ENCODE measurements at places on chromosomes 11 and 22.
A peak's percentile ranks its signal among the peaks of the same experiment; 100 is the strongest.

GRCh38 chr11:17230867-17231851, 23.4 kb upstream of the PIK3C2A start:
- DNase-seq, result peak; percentile 6

DNA sequence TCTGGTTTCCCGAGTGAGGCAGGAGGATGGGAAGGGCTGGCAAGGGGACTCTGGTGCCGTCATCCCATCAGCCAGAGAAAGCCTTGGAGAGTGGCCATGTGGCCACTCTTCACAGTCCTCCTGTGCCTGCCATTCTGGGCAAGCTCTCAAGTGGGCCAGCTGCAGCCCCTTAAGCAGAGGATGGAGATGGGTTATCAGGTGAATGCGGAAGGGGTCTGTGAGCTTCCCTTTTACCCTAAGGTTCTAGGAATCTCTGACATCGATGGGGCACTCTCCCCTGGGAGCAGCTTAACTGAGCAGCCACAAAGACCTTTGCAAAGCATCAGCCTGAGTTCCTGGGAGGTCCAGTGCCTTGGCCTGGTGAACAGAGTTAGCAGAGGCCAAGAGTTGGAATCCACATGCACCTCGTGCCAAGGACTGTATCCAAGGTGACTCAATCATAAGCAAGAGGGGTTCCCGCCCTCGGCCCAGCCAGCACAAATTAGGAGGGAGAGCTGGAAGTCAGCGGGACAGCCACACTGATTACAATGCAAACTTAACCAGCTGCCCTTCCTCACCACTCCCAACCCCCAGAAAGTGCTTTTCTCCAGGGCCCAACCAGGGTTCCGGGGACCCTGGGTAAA, 193.6 kb downstream of the BUD13 start:
- no peak for DNase-seq

- DNase-seq, result no peak
Observed at GRCh38 chr11:126293726-126294125, 10.1 kb upstream of the DCPS start.

DNA sequence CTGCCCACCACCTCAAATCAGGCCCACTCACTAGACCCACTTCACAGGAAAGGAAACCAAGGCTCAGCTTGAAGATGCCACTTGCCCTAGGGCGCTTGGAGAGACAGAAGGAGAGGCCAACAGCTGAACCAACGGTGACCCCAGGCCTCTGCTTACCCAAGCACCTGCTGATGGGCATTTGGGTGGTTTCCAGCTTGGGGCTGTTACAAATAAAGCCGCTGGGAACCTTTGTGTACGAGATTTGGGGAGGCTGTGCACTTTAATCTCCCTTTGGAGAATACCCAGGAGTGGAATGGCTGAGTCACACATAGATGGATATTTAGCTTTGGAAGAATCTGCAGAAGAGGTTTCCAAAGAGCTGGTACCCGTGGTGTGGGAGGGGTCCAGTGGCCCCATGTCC, 50.9 kb upstream of the LINC01488 start:
- DNase-seq, result no peak

GRCh38 chr22:29308791-29309262, 2.4 kb downstream of the GAS2L1 start:
- no peak for DNase-seq

DNA sequence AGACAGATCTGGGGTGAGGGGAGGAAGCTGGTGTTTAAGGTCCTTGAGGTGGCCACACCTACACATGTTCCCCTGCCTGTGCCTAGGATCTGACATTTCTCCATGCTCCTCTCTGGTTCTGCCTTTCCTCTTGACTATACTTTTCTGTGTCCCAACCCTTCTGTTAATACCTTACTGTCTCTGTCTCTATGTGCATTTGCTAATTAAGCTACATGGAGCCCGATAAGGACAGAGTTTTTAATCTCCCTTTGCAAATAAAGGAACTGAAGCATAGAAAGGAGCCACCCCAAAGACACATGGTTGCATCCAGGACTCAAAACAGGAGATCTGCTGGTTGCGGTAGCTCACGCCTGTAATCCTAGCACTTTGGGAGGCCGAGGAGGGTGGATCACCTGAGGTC, 33.1 kb upstream of the CDON start:
- DNase-seq, result no peak

GRCh38 chr22:33986954-33987353, 66.7 kb upstream of the LARGE1 start:
- no peak for DNase-seq

- DNase-seq, result no peak
Observed at GRCh38 chr11:76787911-76788596, 4.9 kb downstream of the TSKU start.

DNA sequence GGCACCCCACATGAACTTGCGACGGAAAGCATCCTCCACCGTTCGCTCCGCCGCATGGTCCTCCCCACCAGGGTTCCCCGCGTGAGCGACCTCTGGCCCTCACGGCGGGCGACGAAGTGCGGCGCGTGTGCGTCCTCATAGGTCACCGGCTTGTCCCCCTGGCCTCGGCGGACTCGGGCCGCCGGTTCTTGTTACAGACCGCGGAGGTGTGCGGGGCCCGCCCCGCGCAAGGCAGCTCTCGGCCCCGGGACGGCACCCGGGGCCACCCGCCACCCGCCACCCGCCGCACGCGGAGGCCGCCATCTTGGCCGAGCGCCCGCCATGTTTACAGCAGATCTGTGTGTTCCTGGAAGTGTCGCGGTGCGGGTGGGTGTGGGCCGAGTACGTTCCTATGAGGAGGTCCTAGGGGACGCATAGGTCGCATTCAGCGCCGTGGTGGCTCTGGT, 3.5 kb upstream of the IFITM2 start:
- no peak for DNase-seq

DNA sequence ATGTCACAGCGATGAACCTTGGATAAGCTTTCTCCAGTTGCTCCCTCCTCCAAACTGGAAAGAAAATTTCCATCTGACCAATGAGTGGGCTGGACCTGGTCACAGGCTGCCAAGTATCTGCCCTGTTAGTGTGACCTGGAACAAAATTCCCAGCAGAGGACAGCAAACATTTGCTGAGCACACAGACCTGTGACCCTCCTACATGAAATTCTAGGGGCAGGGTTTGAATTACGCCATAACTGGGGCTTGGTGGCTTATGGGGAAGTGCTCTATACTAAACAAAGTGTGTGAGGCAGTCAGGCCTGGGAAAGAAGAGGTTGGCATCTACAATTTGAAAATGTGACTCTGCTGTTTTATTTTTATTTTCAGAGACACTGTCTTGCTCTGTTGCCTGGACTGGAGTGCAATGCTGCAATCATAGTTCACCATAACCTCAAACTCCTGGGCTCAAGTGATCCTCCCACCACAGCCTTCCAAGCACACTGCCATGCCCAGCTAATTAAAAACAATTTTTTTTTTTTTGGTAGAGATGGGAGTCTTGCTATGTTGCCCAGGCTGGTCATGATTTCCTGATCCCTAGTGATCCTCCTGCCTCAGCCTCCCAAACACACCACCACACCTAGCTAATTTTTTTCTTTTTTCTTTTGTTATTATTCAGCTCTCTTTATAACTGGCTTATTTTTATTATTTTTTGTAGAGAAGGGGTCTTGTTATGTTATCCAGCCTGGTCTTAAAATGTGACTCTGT, 13.6 kb upstream of the XBP1 start:
- DNase-seq, result peak; percentile 94

- DNase-seq, result no peak
Observed at GRCh38 chr11:117606211-117606610, 190.8 kb downstream of the DSCAML1 start.

- DNase-seq, result peak; percentile 94
Observed at GRCh38 chr22:49966774-49967705, 6.5 kb downstream of the PIM3 start.

DNA sequence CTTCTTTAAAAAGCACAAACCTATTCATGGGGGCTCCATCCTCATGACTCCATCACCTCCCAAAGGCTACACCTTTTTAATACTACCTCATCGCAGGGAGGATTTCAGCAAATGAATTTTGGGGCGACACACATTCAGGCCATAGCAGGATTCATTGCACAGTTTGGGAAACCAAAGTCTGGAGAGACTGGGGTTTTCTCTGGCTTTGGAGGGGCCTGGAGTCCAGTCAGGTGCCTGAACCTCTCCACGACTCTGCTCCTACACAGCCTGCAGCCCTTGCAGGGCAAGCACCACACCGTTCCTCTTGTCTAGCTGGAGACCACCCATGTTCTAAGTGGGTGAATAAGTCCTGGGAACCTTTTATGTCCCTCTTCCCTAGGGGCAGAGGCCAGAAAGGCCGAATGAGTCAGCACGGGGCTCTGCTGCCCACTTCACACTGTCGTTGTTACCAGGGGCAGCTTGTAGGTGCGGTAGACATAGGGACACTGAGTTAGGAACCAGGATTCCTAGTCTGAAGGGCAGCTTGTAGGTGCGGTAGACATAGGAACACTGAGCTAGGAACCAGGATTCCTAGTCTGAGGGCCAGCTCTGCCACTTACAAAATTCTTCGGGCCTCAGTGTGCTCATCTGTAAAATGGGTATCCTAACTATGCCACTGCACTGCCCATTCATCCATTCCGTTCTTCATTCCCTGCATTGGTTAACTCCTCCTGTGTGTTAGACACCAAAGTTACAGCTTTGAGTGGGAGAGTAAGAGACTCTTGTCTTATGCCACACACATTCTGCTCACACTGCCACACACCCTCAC, 251.7 kb upstream of the B3GAT1 start:
- no peak for DNase-seq

- peak; percentile 40 for DNase-seq
Observed at GRCh38 chr11:13963169-13963948, 836 bp downstream of the SPON1 start.

- no peak for DNase-seq
Observed at GRCh38 chr11:34789196-34789834, 126.9 kb downstream of the APIP start.

DNA sequence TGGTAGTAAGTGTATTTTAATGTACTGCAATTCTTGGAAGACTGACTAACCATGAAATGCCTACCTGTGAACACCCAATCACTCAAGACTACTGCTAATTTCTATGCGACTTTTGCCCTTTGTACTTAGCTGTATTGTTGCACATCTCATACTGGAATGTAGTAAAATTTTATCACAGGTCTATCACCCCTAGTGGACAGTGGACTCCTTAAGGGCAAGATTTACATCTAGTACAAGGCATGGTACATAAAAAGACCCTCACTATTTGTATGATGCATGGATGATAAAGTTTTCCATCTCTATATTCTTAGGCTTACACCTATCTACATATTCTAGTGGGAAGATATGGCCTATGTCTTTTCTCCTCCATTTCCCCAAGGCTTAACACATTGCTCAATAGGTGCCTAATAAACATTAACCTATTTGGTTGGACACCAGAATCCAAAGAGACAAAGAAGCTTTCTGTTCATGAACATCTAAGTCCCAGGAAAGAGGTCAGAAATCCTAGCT, 26.1 kb downstream of the SERGEF start:
- DNase-seq, result no peak

GRCh38 chr22:50060441-50061140, 2.5 kb upstream of the TTLL8 start:
- no peak for DNase-seq

DNA sequence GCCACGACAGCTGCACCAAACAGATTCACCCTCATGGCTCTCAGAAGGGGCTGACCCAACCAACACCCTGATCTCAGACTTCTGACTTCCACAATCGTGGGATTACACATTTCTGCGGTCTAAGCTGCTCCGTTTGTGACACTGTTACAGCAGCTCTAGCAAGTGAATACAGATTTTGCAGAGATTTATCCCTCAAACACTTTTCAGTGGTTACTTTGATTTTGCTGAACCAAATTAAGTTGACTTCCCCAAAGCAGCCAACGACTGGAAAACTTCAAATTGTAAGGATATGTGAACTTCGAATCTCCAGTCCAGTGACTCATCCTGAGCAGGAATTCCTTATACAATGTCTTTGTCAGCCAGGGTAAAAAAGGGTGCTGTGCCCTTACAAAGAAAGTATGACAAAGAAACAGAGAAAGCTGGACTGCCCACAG, 14.8 kb upstream of the INCENP start:
- DNase-seq, result peak; percentile 53

DNA sequence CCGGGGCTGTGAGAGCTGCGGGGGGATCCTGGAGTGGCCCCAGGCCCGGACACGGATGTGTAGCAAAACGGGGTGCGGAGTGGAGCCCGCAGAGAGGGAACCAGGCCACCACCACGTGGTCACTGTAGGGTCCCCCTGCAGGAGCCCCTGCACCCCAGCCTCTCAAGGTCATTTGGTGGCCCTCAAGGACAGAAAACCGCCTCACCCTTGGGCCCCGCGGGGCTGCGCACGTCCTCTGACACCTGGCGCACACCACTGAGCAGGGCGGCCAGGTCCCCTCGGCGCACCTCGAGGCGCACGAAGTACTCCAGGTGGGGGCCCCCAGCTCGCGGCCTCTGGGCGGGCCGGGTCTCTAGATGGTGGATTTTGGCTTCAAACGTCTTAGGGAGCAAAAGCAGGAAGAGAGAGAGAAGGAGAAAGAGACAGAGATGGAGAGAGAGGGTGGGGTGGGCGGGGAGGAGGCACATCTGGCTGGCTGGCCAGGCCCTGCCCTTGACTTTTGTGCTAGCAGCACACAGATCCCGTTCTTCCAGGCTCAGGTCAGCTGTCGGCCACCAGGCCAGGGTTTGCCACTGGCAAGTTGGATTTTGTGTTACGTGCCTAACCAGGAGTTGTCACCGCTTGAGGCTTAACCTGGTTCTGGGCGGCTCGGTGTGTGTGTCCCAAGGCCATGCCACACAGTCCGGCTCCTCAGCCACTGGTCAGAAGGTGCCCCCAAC, 3.2 kb downstream of the TH start:
- DNase-seq, result no peak

DNA sequence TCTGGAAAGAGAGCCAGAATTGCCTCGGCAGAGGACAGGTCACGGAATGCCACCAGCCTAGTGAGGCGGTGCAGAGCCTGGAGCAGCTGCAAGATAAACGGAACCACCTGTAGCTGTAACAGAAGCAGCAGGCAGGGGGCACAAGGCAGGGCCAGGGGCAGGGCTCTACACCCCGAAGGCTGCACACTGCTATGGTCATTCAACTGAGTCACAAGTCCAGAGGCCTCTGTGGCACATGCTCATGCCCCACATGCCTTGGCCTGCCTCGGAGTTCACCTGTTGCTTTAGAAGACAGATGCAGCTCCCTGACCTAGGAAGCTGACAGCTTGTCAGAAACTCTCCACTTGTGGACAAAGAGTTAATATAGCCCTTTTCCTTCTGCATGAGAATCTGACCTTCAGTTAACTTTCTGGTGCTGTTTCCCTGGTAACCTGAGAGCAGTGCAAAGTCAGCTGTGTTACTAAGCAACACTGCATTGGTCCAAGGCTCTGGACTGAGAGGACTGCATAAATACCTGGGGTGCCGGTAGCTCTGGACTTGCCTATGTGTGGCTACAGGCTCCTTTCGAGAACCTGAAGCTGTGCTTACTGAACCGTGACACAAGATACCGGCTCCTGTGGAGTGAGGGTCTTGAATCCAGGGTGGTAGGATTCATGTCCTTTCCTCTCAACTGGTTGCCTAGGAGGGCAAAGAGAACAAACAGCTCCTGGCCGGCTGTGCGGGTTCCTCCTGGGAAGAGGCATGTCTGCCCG, 10.5 kb downstream of the COMMD9 start:
- no peak for DNase-seq

DNA sequence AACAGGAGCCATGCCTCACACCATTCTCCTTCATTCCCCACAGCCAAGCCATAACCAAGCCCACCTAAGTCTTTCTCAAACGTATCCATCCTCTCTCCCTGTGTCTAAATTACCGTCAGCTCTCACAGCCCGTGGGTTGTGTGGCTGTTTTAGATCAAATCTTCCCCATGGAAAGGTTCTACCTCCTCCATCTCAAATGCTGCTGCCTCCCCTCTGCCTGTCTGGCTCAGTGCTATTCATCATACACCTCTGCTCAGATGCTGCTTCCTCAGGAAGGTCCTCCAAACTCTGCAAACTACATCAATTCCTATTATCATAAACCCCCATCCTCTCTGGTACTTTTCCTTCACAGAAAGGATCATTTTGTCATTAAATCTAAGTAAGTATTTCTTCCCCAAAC, 15.1 kb downstream of the NFRKB start:
- DNase-seq, result no peak

Data from inflammatory macrophage (primary cell).